Stimulated activated CD8-positive, alpha-beta memory T cell treated with anti-CD3 and anti-CD28 coated beads, Interleukin-4, amount 100 ng/mL, for 1 hour (primary cell): ENCODE measurements at places on chromosomes 3 and 15.

- no peak for DNase-seq
Observed at GRCh38 chr3:153621953-153622352, 459.9 kb downstream of the RAP2B start.

- no peak for DNase-seq
Observed at GRCh38 chr15:47961401-47962090, 159.2 kb upstream of the SLC24A5 start.

DNA sequence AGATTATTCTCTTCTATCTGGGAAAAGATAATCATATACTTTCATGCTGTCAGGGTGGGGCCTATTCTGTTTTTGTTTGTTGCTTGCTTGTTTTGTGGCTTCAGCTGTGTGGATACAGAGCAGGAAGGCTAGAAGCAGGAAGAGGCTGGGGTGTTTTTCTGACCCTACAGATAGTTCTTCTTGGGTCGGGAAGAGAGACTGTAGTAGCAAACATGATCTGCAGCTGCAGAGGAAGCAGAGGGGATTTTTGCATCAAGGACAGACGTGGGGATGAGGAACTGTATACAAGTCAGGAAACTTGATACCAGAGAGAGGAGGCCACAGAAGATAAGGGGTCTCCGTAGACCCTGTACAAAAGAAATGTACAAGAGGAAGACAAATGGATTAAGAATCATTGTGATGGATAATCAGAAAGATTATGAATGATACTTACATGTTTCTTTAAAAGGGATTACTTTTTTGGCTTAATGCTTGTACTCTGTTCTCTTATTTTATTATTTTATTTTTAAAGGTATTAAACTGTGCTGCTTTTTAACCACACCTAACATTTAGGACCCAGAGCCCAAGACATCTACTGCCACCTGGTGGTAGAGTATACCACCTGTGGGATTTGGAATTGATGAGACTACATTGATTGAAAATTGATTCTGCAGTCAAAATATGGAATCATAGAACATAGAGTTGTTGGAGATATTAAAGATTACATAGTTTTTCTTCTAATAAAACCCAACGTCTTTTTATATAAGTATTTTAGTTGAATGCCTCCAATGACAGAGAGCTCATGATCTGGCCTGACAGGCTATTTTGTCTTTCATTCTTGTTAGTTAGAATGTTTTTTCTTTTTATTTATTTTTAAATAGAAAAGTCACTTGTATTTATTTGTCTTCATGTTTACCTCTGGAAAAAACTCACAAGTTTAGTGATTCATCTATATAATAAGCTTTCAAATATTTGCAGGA is 87.3 kb upstream of the ROPN1 start:
- no peak for DNase-seq

DNA sequence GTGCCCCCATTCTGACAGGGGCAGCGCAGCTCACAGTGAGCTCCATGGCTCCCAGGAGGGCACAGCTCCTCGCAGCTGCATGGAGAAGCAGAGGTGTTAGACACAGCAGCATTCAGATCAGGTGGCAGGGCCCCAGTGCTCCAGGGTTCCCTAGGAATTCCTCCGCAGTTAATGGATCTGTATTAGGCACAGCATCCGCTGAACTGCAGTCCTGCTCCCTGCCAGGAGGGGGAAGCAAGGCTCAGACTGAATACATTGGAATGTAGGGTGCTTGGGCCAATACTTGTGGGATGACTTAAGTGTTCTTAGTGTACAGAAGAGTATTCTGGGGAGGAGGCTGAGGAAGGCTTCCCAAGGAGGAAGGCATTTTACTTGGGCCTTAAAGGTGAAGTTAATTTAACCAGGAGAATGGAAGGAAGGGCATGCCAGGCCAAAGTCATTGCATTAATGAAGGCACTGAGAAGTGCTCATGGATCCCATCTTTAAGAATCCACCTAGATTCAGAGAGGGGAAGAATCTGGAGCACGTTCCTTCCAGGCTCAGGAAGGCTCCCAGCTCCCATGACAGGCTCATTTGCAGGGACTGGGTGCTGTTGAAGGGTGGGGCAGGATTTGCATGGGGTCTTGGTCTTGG is 111.6 kb downstream of the RAB11A start:
- DNase-seq = no peak

- peak; percentile 90 for DNase-seq
Observed at GRCh38 chr15:64162869-64163658, at the start of gene PPIB. TSS of gene PPIB (minus strand) at chr15:64163022. CDS start at chr15:64162986, 36 bp downstream.

GRCh38 chr3:16456784-16457415 is 56.6 kb downstream of the RFTN1 start:
- no peak for DNase-seq

GRCh38 chr15:74542166-74543042 is 1.4 kb downstream of the ARID3B start:
- DNase-seq = no peak

GRCh38 chr3:189626286-189626685 is 4.9 kb upstream of the TP63 start:
- DNase-seq = no peak

GRCh38 chr3:180390313-180390712 is 211.7 kb upstream of the TTC14 start:
- no peak for DNase-seq

DNA sequence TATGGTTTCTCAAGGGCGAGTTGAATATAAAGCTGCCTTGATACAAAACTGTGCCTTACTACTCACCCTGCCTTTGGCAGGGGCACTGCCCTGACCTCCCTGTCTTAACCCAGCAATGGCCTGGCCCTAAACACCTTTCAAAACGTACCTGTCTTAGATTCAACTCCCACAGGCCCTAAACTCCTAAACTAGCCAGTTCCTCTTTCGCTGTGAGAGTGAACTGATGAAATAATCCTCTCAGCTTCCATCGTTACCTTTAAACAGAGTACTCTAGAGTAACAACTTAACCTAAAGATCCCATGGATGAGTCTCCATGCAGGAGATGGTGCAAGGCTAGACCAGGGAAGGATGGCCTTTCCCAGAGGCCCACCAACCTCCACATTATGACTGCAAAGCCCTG is 133.0 kb upstream of the THBS1 start:
- DNase-seq = no peak

DNA sequence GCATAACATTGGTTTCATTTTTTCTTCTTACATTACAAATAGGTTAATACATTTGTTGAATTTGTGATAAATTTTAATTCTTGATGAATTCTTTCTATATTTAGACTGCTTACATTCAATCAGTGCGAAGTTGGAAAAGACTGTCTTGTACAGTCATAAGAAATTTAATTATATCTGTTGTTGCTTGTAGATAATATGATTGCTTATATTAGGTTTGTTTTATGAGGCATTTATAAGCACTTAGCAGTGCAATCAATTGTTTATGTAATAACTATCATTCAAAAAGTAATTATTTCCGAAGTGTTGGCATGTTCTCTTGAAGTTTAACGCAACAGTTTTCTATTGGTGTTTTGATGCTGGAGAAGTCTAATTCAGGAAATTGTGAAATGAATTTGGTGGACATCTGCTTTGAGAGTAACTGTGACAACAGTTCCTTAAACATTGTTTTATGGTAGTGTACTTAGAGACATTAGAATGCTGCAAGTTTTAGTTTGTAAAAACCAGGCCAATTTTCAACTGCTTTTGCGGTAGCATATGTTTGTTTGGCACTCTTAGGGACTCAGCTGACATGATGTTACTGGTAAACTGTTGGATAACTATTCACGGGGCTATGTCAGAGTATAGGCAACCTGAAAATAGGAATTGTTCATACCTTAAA is 99.7 kb downstream of the NAALADL2 start:
- no peak for DNase-seq

- DNase-seq = no peak
Observed at GRCh38 chr3:10955711-10956453, 36.7 kb upstream of the SLC6A1 start.

- no peak for DNase-seq
Observed at GRCh38 chr15:22918596-22919140, 61.5 kb downstream of the CYFIP1 start.

DNA sequence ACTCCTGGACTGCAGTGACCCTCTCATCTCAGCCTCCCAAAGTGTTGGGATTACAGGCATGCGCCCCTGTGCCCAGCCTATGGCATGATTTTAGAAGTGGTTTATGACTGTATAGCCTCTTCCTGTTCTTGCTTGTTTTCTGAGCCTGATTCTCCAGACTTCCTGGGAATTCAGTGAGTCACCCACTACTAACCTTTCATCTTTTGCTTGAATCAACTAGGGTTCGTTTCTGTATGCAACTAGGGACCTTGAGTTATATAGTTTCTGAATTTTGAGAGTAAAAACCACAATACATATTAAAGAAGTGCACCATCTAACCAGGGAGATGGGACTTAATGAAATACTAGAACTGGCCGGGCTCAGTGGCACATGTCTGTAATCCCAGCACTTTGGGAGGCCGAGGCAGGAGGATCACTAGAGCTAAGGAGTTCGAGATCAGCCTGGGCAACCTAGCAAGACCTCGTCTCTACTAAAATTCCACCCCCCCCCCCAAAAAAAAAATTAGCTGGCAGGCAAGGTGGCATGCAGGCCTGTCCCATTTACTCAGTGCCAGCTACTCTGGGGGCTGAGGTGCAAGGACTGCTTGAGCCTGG is 76.0 kb downstream of the ZNF609 start:
- no peak for DNase-seq

DNA sequence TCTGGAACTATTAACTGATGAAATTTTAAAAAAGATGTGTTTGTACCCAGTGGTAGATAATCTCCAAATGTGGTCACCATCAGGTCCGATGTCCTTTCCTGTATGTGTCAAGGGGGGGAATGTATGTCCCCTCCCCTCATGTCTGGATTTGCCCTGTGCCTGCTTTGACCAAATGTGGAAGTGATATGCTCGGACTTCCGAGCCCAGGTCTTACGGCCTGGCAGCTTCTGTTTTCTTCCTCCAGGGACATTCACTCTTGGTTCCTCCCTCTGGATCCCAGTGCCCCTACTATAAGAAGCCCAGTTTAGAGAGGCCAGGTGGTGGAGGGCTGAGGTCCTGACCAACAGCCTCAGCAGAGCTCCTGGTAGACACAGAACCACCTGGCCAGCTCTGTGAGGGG is 75.5 kb downstream of the CCR1 start:
- DNase-seq = no peak

GRCh38 chr3:58963928-58964503 is 85.8 kb downstream of the CFAP20DC start:
- no peak for DNase-seq

- no peak for DNase-seq
Observed at GRCh38 chr3:133206921-133207320, 168.7 kb downstream of the TMEM108 start.

- DNase-seq = no peak
Observed at GRCh38 chr15:25903024-25903581, 40.0 kb upstream of the ATP10A start.

DNA sequence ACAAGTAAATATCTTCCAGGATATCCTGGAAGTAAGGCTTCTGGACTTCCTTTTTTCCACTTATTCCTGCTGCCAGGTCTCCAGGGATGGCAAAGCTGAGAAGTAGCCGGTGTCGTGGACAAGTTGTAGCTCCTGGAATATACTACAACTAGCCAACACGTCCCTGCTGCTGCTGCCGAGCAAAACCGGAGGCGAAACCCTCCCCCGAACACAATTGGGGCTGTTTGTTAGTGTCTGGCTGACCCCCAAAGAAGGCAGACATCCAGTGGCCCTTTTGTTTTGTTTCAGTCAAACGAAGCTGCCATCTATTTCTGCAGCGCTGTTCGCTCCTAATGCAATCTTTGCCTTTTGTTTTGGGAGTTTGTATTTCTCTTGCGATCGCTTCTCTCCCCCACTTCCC is 45.3 kb upstream of the EIF5A2 start:
- no peak for DNase-seq

DNA sequence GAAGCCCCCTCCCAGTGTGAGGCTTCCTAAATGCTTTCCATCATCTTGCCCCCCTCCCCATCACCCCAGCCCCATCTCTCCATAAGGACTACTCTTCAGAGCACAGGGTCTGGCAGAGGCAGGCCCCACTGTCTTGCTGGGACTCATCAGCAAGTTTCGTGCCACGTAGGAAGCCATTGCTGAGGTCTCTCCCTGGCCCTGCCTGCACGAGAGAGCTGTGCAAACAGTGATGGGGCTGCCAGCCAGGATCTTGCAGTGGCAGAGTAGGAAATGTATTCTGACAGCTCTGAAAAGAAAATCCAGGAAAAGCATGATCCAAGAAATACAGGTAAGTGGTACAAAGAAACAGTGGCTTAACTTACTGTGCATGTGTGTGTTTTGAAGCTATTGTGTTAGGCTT is 22.6 kb downstream of the ISL2 start:
- no peak for DNase-seq

DNA sequence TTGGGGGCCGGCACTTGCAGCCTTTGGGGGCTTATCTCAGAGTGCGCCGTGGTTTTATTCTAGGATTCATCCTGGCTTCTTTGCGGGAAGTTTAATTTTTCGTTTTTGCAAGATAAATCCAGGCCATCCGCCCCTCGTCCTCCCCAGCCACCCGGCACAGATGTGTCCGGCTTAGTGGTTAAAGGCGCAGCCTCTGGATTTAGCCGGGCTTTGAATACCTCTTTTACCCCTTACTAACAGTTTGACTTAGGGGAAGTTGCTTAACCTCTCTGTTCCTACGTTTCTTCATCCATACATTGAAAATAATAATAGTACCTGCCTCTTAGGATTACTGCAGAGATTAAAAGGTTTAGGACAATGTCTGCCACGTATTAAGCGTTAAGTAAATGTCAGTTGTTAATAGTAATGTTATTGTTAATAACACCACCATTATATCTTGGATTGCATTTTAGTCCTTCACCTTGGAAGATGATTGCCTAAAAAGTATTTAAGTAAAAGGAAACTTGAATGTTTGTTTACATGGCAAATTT is 714 bp downstream of the ECT2 start:
- no peak for DNase-seq

DNA sequence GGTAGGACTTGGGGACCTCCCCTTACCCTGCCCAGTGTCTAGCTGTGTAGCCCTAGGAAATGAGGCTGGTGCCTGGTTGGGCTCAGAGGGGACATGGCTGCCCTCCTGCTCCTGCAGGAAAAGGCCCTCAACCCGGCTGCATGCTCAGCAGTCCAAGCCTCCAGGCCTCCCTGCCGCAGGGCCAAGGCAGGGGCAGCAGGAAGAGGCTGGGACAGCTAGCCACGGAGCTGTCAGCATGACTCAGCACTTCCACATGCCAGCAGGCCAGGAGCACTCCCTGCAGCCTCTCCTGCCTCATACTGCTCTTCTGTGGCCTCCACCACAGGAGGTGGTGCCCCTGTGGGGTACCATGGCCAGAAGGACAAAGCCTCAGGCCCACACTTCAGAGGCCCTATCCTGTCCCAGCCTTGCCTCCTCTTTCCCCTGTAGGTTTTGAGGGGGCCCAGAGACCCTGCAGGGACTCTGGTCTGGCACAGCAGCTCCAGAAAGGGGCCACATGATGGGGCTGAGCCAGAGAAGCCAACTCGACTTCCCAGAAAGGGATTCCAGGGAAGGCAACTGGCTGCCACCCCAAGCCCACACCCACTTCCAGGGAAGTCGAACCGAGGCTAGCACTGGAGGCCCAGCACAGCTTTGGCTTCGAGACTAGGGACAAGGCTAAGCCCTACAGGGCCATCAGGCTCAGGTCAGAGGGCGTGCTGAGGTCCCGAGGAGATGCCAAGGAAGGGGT is 19.5 kb downstream of the TKT start:
- DNase-seq = no peak
